ENCODE measurements at places on chromosomes 3 and 15.

DNA sequence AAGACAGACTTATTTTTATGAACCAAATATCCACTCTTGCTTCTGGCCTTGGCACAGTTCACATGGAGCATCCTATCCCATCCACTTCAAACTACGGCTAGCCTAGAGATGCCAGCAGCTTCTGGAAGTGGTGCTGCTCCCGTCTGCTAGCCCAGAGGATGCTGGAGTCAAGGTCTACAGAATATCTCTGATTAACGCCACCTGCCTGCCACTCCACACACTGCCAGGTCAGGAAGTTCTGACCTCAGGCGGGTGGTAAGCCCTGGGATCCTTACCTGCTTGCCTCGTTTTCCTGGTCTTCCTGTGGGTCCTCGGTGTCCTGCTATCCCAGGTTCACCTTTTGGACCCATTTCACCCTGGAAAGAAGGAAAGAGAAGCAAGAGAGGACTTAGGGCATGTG, 42.9 kb downstream of the EAF1 start:
- no peak for DNase-seq

- no peak for DNase-seq
Observed at GRCh38 chr3:50587373-50587772, 18.1 kb downstream of the HEMK1 start.

DNA sequence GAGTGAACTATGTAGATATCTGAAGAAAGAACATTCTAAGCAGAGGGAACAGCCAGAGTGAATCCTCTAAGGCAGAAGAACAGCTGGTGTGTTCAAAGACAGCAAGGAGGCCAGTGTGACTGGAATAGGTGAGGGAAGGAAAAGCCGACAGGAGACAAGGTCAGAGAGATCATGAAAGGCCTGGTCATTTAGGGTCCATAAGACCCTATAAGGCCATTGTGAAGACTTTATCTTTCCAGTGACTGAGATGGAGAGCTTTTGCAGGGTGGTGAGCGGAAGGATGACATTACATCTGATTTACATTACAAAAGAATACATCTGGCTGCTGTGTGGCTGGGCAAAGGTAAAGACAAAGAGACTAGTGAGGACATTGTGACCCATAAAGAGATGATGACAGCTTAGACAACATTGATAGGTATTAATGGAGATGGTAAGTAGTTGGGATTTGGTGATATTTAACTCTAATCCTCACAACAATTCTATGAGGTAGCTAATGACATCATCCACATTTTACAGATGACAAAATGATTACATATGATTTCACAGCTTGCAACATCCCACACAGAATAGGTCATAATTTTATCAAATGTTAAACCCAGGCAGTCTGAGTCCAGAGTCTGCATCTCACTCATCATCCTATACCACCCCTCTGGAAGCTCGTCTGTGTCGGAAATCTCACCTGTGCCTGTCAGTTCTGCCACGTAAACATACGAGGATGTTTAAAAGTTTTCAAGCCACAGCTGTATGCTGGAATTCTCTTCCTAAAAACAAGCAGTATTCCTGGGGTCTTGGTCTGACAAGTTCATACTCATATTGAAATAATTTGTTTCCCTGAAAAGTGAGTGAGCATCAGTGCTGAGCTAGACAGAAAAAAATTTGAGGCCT, 70.2 kb upstream of the PIK3R4 start:
- no peak for DNase-seq

GRCh38 chr3:30941342-30941741, 46.9 kb upstream of the GADL1 start:
- DNase-seq, result no peak

- peak; percentile 17 for DNase-seq
Observed at GRCh38 chr3:142844339-142844977, 44.4 kb downstream of the PCOLCE2 start.

DNA sequence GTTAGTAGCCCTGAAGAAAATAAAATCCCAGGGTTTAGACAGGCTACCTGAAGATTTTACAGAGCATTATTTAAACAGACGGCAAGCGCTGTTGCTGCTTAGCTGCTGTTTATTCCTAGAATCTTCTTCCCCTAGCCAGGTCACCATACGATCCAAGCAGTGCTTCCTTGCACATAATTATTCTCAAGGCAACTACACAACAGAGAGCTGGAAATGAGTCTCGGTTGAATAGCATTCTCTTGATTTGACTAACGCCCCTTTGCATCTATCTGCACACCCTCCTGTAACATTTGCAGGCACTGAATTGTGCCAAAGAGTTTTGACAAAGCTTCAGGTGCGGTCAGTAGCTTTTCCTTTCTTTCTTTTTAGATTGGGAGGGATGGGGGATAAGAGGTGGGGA, 564.4 kb downstream of the TBL1XR1 start:
- DNase-seq, result no peak

GRCh38 chr15:52019394-52020220, 588 bp downstream of the MAPK6 start:
- DNase-seq, result peak; percentile 50
